ENCODE measurements at places on chromosomes 3 and 15.

DNA sequence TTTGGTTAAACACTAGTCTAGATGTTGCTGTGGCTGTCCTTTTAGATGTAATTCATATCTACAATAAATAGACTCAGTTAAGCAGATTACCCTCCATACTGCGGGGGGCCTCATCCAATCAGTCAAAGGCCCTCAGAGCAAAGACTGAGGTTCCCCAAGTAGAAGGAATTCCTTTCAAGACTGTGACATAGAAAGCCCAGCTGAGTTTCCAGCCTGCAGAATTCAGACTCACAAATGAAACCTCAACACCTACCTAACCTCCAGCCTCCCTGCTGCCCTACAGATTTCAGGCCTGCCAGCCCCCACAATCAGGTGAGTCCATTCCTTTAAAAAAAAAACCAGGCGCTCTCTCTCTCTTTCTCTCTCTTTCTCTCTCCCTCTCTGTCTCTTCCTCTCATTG is 73.6 kb upstream of the NSMCE3 start:
- no peaks in the 10 kb centered on the region for H3K36me3 ChIP-seq
- DNase-seq: no peak
- no peak overlapping the region for H3K27ac ChIP-seq
- peaks cover 8% of the 10 kb centered on the region for H3K4me1 ChIP-seq
- no peaks in the 10 kb centered on the region for H3K27me3 ChIP-seq
- no peak overlapping the region for H3K4me3 ChIP-seq

DNA sequence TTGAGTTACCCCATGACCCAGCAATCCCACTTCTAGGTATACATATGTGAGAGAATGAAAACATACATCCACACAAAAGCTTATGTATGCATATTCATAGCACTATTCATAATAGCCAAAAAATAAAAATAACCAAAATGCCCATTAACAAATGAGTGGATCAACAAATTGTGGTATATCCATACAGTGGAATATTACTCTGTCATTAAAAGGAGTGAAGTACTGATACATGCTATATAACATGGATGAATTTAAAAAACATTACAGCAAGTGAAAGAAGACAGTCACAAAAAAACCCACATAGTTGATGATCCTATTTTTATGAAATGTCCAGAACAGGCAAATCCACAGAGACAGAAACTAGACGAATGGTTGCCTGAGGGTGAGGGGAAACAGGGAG is 5.2 kb downstream of the C3orf20 start:
- no peaks in the 10 kb centered on the region for H3K4me1 ChIP-seq
- DNase-seq: no peak

DNA sequence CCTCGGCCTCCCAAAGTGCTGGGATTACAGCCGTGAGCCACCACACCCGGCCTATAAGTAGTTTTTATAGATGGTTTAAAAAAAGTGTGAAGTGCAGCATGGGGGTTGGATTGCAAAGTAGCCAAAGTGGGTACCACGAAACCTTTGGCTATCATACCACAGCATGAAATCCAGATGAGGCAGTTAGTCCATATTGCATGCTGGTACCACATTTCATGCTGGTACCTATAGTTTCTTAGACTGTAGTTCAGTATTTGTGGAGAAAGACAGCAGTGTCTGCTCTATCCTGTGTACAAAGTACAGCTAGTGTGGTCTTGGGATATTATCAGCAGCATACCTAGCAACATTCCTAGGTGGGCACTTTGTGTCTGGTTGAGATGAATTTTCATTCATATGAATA is 11.8 kb downstream of the ZNF609 start:
- H3K27ac ChIP-seq: no peak overlapping the region
- no peak for DNase-seq
- H3K36me3 ChIP-seq: peaks cover 2% of the 10 kb centered on the region
- no peak overlapping the region for H3K4me3 ChIP-seq

- H3K27me3 ChIP-seq: peaks cover 53% of the 10 kb centered on the region
- H3K4me3 ChIP-seq: no peak overlapping the region
- DNase-seq: no peak
- H3K27ac ChIP-seq: no peak overlapping the region
- H3K4me1 ChIP-seq: no peaks in the 10 kb centered on the region
- H3K36me3 ChIP-seq: no peaks in the 10 kb centered on the region
These were observed 28.1 kb downstream of the DNAJB8 start for GRCh38 chr3:128438488-128439072.

GRCh38 chr15:48868536-48868935 is 9.4 kb upstream of the EID1 start:
- no peak overlapping the region for H3K27ac ChIP-seq
- H3K4me1 ChIP-seq: no peaks in the 10 kb centered on the region
- no peak overlapping the region for H3K4me3 ChIP-seq
- no peaks in the 10 kb centered on the region for H3K36me3 ChIP-seq
- DNase-seq: peak; percentile 83

GRCh38 chr3:52527732-52528585 is 5.7 kb downstream of the NT5DC2 start:
- no peak overlapping the region for H3K4me3 ChIP-seq
- peaks cover 20% of the 10 kb centered on the region for H3K36me3 ChIP-seq
- H3K27me3 ChIP-seq: no peaks in the 10 kb centered on the region
- no peak overlapping the region for H3K27ac ChIP-seq

DNA sequence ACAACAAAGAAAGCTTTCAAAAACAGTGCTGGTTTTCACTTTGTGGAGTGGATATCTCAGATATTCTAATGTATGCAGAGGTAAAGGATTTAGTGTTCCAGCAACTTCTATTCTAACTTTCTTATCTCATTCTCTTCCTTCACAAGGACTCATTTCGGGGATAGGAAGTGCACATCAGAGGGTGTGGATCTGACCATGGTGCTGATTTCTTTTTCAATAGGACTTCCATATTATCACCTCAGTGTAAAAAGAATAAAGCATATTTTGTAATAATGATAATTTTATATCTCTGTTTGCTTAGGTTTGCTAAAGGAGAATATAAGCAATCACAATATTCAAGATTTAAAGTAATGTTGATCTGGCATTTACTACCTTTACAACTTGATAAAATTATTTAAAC is 12.5 kb upstream of the CADM2 start:
- no peak overlapping the region for H3K27ac ChIP-seq
- H3K4me1 ChIP-seq: no peaks in the 10 kb centered on the region
- no peaks in the 10 kb centered on the region for H3K27me3 ChIP-seq
- H3K36me3 ChIP-seq: no peaks in the 10 kb centered on the region
- no peak for DNase-seq

DNA sequence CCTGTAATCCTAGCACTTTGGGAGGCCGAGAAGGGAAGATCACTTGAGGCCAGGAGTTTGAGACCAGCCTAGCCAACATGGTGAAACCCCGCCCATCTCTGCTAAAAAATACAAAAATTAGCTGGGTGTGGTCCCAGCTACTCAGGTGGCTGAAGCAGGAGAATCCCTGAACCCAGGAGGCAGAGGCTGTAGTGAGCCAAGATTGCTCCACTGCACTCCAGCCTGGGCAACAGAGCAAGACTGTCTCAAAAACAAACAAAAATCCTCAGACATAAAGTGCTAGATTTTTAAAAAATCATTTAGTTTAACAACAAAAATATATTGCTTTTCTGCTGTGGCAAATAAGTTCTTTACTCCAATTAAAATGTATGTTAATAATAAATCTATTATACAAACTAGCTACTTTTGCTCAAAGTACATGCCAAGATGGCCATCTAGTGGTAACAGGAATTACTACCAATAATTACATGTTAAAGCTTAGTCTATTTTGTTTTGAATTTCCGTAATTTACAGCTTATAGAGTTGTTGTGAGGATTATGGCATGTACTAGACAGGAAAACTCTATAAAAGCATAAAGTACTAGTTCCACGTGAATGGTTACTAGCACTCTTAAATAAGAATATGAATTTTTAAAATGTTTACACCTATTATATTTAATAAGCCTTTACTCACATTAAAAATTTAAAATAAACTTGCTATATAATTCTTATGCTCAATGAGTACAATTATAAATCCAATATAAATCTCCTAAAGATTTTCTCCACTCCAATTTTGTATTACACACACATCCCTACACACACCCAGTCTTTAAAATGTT is 39.0 kb downstream of the GABPB1 start:
- peak; percentile 72 for DNase-seq
- no peaks in the 10 kb centered on the region for H3K27me3 ChIP-seq
- no peaks in the 10 kb centered on the region for H3K4me1 ChIP-seq
- H3K27ac ChIP-seq: no peak overlapping the region
- no peak overlapping the region for H3K4me3 ChIP-seq
- H3K36me3 ChIP-seq: no peaks in the 10 kb centered on the region

DNA sequence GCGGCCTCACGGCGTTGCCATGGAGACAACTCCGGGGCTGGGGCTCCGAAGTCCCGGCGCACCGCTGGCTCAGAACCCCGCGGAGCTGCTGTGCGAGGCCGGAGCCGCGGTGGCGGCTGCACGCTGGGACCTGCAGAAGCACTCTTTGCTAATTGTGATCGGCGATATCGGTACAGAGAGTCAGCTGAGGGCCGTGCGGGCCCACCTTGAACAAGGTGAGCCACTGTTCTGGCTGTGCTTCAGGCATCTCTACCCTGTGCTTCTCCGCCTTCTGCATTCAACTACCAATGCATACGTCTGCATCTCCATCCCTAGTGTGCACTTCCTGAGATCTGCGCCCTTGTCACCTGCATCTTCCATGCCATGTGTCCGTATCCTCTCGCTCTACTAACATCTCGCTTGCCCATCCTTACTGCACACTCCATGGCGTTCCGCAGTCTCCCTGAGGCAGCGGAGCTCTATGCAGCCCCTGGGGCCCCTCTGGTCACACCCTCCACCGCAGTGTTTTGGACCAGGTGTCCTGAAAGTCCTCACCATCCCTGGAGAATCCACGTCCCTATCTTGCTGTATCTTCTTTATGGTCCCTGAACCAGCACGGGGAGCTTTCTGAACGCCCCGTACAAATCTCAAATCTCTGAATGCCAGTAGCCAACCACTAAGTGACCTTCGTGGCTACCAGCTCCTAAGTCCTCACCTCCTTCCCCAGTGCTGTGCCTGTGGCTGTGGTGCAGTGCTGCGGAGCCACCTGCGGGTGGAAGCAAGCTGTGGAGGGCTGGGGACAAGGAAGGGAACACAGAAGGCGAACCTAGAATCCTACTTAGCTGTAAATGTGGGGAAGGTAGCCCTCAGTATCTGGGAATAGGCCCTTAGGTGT is 6.2 kb upstream of the MAP1A start:
- no peak overlapping the region for H3K27ac ChIP-seq
- H3K4me1 ChIP-seq: peaks cover 20% of the 10 kb centered on the region
- peak overlapping the region; percentile 49 for H3K4me3 ChIP-seq

Measured in cardiac muscle cell (in vitro differentiated cells and primary cell).